ENCODE measurements at places on chromosomes 5 and 9.

DNA sequence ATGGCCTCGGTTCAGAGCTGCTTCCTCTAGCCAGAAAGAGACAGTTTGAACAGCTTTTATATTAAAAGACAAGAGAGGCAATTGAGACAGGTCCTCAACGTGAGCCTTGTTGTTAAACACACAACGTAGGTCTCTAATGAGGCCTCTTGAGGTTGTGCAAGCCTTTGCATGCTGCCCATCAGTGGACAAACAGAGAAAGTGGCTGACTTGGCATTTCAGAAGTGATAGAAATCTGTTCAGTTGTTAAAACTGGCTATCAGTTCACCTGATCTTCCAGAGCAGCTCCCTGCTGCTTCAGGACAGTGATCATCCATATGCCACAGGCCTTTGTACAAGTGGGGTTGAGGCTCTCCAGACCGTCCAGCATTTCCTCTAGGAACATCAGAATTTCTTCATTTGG, 58.8 kb downstream of the MROH2B start:
- DNase-seq = no peak

- no peak for DNase-seq
Observed at GRCh38 chr9:135887021-135887507, 20.3 kb downstream of the CAMSAP1 start.

DNA sequence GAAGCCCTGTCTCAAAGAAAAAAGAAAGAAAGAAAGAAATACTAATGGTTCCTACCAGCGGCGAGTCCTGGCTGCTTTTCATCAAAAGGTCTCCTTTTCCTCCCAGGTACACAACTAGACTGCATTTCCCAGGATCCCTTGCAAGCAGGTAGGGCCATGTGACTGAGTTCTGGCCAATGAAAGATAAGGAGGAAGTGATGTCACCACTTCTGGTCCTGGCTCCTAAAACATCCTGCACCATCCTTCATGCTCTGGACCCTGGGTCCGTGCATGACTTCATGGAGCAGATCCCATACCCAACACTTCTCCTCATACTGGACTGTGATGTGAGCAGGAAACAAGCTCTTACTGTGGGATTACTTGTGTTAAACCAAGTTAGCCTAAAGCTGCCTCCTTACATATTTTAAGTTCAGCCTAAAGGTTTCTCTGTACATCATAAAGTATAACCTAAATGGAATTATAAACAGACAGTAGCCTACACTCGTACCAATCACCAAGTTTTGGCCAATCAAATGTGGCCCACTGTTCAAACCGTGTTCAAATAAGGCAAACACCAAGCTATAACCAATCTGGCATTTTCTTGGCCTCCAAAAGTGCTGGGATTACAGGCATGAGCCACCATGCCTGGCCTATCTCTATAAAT, 30.2 kb upstream of the FUBP3 start:
- DNase-seq = no peak

DNA sequence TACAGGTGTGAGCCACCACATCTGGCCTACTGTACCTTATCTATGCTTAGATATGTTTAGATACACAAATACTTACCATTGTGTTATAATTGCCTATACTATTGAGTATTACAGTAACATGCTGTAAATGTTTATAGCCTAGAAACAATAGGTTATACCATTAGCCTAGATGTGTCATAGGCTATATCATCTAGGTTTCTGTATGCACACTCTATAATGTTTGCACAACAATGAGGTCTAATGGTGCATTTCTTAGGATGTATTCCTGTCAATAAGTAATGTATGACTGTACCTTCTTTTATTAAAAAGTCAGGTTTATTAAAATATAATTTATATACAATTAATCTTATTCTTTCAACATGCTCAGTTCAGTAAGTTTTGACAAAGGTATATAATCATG, 683.1 kb downstream of the LRRC70 start:
- no peak for DNase-seq

GRCh38 chr5:44809215-44809955, 638 bp downstream of the MRPS30 start:
- peak; percentile 74 for DNase-seq

GRCh38 chr5:107538331-107538730, 132.4 kb downstream of the EFNA5 start:
- no peak for DNase-seq

DNA sequence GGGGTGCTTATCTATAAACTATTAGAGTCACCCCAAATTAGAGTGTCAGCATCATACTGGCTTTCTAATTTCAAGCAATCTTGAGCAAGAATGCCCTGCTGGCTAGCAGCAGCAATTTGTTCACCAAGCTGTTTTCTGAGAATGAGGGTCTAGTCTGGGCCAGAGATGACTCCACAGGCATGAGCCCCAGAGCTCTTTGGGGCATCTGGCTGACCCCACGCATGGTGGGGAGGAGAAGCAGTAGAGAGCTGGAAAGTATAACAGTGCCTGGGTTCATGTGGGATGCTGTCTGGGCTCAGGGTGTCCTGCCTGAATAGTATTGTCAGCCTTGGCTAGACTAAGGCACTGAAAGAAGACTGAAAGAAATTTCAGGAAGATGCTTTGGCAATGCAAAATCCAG, 64.9 kb downstream of the C6 start:
- DNase-seq = no peak

DNA sequence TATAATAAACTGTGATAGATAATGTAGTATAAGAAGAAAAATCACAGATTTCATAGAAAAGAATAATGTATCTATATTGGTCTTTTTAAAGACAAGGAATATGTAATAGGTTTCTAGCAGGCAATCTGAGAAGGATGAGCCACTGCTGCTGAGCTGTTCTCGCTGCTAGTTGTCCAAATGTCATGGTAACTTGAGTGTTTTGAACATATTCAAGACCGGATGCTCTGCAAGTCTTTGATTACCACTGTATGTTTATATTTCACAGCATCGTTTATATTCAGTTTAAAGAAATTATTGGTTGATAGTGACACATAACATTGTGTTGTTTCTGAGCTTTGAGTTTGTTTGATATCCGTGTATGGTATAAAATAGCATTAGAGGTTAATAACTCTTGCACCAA, 9.6 kb downstream of the C5orf47 start:
- DNase-seq = peak; percentile 23

DNA sequence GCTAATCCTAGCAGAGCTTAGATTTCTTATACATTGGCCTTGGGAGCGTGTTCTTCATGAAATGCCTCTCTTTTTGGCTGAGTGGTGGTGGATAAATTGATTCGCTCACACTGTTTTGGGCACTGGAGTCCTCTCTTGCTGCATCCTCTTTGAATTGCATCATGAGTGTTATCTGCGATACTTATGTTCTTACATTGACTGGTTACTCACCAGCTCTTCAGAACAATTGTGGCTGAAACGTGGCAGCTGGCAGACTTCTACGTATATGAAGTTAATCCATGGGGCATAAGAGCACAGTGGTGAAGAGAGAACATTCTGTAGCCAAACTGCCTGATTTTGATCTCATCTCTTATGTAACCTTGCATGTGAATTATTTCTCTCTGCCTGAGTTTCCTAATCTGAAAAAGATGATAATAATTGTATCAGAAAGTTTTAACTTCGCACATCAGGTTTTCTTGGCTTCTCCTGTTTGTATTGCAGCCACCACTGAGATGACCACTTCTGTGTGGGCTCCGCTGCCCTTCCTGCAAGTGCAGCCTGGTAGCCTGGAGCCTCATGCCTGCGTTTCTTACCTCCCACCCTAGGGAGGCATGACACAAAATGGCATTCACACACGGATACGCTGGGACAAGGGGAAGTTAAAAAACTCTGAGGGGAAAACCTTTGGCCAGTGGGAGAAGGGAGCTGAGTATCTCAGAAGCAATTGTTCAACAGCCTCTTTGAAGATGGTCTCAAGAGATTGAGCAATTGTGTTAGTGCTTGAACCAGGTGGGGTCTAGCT, 295.2 kb downstream of the ARHGAP26 start:
- DNase-seq = peak; percentile 84

DNA sequence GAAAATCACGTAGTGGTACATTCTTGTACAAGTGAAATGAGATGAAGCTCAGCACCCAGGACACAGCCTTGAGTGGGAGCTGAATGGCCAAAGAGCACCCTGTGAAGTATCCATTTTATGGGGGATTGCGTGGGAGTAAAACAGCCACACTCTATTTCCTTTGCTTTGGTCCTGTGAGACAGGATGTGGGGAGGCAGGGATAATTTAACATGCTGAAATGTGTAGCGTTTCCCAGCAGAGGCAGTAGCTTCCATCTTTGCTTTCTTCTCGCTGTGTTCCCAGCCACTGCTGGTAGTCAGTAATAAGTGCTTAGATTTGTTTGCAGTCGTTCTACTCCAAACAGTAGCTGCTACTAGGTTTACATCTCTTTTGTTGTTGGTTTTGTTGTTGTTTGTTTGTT, 4.4 kb downstream of the IL31RA start:
- DNase-seq = peak; percentile 57

DNA sequence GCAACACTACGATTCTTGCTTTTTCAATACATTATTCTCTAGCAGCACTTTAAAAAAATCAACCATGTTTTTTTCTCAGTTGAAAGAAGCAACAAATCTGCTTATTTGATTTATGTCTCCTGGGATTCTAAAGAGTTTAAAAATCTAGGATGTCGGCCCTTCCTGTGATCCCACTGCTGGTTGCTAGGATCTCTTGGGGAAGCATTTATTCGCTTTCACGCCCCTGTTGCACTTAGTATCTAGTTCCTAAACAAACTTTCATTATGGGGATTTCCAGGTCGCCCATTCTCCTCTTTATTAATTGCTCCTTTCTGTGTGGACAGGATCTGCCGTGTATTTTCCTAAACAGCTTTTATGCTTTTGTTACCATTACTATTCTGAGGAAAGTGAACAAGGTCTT, 313.5 kb downstream of the AGTPBP1 start:
- DNase-seq = no peak

DNA sequence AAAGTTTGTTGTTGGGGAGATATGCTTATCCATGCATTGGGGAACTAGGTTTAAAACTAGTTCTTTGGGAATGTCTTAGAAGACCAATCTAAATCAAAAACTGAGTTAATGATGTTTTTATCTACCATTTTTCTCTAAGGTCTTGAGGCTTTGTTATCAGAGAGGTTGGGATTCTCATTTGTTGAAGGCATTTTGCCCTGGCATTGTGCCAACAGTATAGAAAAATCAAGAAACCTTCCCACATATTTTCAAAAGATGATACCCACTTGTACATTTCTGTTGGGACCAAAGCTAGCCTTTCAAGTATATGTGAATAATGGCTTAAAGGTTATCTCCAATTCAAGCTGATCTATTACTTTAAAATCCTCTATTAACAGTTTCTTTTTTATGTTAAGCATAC, 419.8 kb upstream of the KIF2A start:
- DNase-seq = no peak

- no peak for DNase-seq
Observed at GRCh38 chr9:106307670-106308069, 555.3 kb upstream of the ZNF462 start.

DNA sequence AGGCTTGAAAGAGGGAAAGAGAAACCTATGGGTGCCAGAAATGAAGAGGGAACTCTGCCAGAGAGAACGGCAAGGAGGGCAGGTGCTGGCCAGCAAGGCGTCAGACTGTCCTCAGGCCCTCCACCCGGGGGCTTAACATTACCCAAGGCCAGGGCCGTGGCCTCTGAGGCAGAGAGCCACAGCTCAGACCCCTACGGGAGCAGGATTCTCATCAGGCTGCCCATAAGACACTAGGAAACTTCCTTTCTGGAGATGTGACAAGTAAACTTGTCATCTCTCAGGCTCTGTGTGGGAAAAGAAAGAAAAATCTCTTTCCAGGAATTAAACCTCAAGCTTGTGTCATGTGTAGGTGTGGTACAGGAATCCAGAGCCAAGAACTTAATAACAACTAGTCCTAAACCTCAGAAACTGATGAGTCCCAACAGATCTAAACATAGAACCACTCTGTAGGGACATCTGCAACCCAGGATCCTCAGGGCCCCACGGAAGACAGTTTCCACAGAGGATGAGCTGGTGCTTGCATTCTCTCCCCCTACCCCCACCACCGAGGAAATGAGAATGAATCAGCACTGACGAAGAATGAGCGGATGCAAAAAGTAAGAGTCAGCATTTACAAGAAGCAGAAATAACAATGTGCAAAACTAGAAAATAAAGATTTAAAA, 74.3 kb downstream of the DCP2 start:
- DNase-seq = peak; percentile 80

DNA sequence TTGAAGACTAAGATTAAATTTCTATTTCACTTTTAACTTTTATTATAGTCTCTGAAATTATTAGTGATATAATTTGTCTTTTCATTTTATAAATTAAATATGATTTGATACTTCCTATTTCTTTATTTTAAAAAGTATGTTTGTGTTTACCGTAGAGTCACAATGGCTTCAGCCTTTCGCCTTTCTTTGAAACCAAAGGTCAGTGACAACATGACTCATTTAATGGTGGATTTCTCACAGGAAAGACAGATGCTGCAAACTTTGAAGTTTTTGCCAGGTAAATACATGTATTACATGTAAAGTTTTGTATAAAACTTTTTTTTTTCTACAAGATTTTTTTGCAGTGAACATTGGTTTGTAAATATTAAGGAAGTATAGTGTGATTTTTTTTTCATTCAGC, 36.4 kb downstream of the FSD1L start:
- no peak for DNase-seq

DNA sequence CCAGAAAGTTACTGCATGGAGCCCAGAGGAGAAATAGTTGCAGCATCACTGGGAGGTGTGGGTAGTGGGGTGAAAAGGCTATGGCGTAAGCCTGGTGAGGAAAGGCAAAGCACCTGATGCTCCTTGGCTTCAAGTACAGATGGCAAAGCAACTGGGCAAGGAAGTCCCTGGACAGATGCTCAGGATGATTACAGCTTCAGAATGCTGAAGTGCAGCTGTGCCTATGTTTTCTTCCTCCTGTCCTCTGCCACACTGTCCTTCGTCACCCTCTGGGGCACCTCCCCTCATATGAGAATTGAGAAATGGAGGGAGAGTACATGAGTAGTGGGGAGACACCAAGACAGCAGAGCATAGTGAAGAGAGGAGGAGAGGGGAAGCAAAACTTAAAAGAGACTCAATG, 328.0 kb downstream of the PDE4D start:
- no peak for DNase-seq

DNA sequence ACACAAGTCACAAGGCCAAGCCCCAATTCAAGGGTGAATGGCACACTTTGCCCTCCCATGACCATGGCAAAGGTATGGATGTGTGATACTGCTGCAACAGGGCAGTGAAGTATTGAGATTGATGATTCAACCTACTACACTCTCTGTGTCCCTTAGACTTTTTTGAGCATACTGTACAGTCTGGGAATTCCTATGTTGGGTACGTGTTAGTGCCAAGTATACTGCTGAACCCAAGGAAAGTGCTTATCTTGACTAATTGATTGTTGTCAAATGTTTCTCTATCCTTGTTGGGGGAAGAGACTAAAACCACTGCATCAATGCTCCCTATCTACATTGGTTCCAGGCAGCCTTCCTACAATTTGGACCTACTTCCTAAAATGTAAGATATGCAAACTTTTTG, 93.7 kb downstream of the NDFIP1 start:
- DNase-seq = peak; percentile 62

DNA sequence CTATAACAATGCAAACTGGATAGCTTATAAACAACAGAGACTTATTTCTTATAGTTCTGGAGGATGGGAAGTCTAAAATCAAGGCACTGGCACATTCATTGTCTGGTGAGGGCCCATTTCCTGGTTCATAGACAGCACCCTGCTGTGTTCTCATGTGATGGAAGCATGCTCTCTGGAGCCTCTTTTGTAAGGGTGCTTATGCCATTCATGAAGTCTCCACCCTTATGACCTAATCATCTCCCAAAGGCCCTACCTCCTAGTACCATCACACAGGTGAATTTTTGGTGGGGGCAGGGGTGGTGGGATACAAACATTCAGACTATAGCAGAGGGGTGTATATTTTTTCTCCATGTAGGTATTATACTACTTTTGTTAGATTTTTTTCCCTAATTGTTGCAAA, 92.4 kb downstream of the UNC13B start:
- peak; percentile 45 for DNase-seq

Data from choroid plexus epithelial cell (primary cell).